ENCODE measurements at places on chromosomes 13 and 19.

DNA sequence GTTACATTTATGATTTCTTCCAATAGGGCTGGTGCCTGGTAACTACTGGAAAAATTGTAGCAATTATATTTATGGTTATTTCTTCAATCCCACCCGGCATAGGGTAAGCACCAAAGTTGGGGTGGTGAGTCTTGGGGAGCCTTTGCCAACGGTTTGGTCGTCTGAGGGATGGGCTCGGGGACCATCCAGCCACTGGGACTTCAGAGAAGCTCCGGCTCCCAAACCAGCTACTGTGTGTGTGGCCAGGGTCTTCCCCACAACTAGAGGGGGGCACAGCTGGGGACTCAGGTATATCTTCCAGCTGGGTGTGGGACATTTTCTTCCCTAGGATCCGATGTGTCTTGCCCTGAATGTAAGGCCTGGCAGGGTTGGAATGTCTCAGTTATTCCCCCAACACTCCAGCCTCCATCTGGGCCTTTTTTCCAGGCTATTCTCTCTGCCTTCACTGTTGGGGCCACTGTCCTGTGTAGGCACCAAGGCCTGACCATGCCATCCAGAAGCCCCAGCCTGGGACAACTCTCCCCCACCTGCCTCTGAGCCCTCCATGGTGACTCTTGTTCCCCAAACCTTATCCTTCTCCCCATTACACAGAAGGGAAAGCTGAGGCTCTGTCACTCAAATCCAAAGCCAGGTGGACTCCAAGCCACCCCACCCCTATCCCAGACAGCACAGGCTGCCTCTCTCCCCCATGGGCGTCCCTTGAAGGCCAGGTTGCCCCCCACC lies 1.1 kb upstream of the IFI30 start:
- DNase-seq: no peak

DNA sequence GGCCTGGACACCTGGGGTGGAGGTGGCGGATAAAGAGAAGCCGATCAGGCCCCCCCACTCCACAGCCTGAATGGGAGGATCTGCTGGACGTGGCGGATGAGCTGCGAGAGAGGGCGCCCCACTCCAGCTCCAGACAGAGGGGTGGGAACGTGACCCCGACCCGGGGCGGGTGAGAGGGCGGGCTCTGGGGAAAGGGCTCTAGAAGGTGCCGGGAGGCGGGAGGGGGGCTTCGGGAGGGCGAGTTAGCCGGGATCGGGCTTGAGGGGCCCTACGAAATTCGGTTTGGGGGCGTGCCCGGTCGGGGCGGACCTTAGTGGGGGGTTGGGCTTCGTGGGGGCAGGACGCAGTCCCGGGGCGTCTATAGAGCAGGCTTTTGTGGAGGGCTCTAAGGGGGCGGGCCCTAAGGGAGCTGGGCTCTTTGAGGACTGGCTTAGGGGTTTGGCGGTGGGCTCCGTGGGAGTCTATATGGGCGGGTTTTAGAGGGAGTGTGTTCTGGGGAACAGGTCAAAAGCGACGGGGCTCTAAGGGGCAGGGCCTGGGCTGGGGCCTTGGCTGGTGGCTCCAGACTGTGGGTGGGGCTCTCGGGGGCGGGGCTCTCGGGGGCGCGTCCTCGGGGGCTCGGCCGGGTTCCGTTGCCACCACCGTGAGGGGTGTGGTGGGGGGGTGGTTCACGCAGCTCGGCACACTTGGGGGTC lies 4.1 kb upstream of the NANOS3 start:
- peak; percentile 29 for DNase-seq

- no peak for DNase-seq
Measured at GRCh38 chr19:39754971-39755370, 17.1 kb upstream of the CLC start.

GRCh38 chr19:42762789-42763188 lies 2.7 kb downstream of the PSG8 start:
- DNase-seq: no peak

DNA sequence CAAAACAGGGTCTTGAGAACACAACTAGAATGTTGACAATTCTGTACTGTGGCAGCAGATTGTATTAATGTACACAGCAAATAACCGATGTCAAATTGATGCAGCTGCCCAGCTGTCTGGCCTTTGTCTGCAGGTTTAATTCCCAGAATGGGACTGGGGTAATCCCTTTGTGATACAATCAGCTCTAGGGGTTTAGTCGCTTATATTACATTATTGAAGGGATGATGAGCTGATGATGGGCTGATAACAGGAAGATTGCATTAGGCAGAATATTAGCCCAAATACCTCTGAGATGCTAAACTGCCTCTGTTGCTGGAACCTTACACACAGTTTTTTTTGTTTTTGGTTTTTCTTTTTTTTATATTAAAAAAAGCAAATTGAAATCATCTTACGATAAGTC lies 265.0 kb downstream of the RBM26 start:
- DNase-seq: no peak

DNA sequence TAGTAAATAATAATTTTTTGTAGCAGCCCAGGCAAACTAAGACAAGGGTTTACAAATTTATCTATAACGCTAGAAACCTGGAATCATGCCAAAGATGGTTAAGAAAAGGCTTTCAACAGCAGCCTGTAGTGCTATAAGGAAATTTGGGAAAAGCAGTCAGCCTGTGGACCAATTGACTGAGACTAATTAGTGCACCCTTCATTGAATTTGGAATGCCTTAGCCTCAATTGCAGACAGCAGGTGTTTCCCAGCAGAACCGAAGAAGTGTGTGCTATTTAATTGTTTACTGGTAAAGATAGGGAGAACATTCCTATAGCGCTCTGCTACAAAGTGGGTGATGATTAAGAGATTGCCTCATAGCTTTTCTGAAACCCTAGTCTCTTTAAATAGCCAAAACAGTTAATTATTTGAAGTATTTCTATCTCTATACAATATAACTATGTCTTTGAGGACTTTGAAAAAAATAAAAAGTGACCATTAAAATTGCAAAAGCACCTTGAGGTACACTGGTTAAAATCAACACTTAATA lies 1884.3 kb upstream of the PCDH20 start:
- no peak for DNase-seq

DNA sequence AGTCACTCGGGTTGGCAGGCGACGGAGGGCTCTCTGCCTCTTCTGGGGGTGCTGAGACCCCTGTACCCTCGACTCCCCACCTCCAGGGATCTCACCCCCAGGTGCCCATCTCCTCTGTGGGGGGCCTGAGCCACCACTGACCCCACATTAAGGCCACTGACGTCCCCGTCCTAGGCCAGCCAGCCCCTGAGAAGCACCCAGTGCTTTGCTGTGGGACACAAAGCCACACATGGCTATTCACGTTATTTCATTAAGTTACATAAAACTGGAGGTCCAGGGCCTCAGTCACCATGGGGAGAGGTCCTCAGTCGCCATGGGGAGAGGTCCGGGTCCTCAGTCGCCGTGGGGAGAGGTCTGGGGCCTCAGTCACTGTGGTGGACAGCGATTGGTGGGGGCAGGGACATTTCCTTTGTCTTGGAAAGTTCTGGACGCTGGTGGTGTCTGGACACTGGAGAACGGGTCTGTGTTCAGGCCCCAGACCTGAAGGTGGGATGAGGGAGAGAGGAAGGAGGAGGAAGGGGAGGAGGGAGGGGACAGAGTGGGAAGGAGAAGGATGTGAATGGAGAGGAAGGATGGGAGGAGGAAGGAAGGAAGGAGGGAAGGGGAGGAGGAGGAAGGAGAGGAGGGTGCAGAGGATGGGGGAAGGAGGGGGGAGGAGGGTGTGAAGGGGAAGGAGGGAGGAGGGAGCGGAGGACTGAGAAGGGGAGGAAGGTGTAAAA lies 3.9 kb upstream of the EFNA2 start:
- no peak for DNase-seq

GRCh38 chr13:77528834-77529500 lies 6.5 kb upstream of the SCEL start:
- no peak for DNase-seq

DNA sequence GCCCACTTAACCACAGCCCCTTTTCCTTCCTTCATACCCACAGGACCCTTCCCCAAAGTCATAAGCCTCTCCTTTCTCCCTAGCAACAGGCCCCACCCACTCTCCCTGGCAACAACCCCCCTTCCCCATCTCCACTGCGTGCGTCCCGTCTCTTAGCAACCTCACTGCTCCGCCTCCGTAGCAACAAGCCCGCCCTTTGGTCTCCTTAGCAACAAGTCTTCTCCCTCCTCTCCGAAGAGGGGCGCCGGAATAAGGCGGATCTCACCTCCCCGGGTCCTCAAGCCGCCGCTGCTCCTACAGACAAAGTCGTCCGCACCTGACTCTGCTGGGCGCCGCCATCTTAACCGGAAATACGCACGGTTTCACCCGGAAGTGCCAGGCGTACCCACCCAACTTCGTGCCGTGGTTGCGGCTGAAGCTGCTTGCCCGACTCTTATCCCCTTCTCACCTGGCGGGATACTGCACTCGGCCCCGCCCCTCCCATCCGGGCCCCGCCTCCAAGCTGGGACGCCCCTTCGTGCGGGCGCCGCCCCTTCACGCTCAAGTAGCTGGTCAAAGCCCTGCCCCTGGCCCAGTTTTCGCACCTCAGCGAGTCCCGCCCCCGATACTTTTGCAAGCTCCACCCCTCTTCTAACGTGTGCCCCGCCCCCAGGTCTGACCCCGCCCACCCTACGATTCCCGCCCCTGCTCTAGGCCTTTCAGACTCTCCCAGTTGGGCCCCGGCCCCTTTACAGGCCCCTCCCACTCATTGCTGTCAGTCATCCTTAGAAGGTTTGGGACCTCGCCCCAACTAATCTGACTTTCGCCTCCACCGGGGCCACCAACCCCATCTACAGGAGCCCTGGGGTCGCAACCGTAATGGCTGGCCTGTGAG lies at the start of gene HSPBP1:
Gene HSPBP1 (minus strand): TSS at position 341 of the 874 bp plus-strand sequence. CDS start 502 bp downstream, outside the sequence.
- peak; percentile 95 for DNase-seq

GRCh38 chr13:39526499-39526898 lies 76.5 kb downstream of the LHFPL6 start:
- no peak for DNase-seq

DNA sequence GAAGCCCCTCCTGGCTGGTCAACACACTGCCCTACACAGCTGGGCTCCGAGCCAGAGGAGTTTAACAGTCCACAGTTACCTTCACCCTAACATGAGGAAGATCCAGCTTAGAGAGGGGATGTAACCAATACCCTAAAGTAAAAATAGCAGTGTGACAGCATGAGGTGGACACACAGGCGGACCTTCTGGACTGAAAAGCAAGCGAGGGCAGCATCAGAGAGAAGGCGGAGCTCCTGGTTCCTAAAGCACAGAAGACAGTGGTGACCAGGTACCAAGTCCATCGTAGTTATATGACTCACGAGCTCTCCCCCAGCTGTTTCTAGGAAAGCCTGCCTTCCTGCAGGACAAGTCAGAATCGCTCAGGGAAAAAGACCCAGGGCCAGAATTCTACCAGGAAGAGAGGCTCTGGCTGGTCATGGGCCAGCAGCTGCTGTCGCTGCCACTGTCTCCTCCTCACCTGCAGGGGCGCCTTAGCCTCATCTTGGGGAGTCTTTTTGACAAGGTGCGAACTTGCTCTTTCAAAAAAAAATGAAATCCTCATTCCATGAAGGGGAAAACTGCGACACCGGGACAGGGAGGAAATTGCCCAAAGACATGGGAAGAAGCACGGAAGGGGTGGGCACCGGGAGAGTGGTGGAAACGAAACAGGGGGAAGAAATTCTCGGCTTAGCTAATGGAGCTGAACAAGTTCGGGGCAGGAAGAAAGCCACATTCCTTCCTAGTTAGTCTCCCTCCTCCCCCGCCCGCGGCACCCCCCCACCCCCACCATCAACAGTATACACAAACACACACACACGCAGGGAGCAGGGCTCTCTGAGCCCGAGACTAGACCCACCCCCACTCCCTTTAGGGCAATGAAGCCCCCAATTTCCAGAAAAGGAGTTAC lies 1.7 kb downstream of the ELL start:
- DNase-seq: peak; percentile 30

- no peak for DNase-seq
Measured at GRCh38 chr13:113129480-113129879, 6.9 kb downstream of the F10 start.

DNA sequence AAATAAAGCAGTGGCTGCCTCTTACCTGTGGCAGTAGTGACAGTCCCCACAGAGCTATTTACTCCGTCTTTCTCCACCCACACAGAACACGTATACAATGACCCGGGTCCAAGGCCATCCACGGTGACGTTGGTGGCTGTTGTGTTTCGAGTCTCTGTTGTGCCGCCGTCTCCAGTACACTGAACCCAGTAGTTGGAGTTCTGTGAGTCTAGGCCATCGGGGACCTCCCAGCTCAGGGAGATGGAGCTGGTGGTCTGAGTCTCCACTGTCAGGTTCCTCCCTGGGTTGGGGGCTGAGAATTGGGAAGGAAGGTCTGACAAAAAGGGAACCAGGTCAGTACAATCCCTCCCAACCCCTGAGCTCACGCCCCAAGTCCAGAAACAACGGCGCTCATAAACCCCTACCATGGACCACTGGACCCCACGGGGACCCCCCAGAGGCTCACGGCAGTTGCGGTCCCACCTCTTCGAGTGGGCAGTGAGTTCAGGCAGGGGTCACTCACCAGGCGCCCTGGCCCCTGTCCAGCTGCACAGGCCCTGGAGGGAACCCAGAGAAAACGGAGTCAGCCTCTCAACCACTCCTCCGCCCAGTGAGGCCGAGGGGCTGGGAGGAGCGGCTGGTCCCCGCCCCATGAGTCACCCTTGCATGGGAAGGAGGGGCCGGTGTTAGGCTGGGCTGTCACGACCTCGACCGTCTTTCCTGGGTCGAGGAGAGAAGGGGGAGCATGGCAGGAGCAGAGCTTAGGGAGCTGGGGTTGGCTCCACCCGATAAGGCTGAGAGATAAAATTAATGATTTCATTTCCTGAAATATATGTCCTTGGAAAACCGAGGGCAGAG lies 2.4 kb downstream of the PTPRH start:
- peak; percentile 67 for DNase-seq

- no peak for DNase-seq
Measured at GRCh38 chr13:28002886-28003698, 14.6 kb upstream of the URAD start.

- DNase-seq: no peak
Measured at GRCh38 chr19:38640368-38640767, 7.1 kb upstream of the ACTN4 start.

- DNase-seq: no peak
Measured at GRCh38 chr19:28023064-28023463, 1189.9 kb downstream of the UQCRFS1 start.

DNA sequence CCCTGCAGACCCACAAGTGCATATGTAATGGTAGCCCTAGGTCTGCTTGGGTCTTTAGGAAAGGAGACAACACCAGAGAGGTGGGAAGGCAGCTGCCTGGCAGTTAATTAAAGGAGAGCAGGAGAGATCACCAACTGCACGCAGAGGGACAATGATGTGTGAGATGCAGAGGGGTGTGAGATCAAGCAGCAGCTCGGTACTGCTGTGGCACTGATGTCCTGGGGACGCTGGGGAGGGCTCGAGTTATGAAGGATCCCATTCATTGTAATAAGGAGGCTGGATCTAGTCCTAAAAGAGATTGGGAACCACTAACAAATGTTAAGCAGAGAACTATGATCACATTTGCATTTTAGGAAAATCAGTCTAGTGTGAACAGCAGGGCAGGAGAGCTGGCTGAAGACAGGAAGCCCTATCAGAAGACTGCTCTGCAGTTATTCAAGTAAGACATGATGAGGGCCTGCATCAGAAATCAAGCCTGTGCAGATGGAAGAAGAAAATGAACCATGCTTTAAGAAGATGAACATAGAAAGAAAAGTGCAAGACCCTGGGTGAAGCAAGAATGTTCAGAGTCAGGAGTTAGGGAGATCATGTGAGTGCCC lies 80.4 kb downstream of the DLEU7 start:
- DNase-seq: no peak
